Stimulated activated CD8-positive, alpha-beta memory T cell treated with anti-CD3 and anti-CD28 coated beads, Interleukin-4, amount 100 ng/mL, for 48 hours (primary cell): ENCODE measurements at places on chromosomes 4 and X.
A peak's percentile ranks its signal among the peaks of the same experiment; 100 is the strongest.

DNA sequence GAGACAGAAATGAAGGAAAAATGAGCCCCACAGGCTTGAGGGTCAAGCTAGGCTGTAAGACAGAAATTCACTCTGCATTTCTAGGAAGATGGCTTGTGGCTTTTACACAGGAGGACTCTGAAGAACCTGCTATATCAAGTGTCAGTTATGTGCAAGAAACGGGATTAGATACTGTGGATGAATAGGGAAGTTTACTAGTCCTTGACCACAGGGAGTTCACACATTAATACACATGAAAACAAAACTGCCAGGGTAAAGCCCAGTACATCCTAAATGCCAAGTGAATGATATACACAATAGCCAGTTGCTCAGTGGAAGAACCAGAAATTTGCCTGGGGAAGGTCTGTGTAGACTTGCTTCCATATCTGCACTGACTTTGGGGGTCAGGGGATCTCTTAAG, 53.5 kb downstream of the TMEM131L start:
- DNase-seq: no peak

DNA sequence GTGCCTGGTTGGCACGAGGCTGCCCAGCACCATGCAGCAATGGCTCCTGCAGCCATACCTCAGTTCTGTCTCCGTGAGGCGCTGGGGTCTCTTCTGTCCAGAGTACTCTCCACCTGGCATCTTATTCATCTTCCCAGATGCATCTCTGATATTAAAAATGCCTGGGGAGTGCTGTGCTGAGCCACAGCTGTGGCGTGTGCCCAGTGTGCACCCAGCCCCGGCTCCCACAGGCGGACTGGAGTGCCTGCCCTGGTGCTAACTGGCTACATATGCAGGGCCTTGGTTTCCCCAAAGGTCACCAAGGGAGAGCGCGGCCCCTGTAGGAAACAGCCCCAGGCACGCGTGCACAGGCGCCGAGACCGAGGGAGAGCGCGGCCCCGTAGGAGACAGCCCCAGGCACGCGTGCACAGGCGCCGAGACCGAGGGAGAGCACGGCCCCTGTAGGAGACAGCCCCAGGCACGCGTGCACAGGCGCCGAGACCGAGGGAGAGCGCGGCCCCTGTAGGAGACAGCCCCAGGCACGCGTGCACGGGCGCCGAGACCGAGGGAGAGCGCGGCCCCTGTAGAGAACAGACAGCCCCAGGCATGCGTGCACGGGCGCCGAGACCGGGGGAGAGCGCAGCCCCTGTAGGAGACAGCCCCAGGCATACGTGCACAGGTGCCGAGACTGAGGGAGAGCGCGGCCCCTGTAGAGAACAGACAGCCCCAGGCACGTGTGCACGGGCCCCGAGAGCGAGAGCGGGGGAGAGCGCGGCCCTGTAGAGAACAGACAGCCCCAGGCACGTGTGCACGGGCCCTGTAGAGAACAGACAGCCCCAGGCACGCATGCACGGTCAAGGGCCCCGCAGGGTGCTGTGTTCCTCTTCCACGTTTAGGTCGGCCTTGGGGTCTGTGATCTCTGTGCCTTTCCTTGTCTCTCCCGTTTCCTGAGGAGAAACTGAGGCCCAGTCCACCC, 14.5 kb downstream of the TMEM175 start:
- no peak for DNase-seq

DNA sequence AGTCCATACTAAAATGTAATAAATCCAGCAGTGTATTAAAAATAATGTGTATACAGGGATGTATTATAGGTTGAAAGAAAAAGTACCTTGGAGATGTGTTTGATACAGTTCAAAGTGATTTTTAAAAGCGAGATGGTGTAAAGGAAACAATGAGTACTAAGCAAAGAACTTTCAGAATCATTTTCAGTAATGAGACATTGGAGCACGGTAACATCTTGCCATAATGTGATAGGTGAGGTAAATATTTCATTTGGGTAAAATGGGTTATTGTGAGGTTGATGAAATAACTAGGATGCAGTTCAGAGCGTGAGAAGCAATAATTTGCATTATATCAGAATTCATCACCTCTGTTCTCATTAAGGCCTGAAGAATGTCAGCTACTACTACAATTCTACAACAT, 25.9 kb downstream of the EIF2S3 start:
- DNase-seq: no peak

DNA sequence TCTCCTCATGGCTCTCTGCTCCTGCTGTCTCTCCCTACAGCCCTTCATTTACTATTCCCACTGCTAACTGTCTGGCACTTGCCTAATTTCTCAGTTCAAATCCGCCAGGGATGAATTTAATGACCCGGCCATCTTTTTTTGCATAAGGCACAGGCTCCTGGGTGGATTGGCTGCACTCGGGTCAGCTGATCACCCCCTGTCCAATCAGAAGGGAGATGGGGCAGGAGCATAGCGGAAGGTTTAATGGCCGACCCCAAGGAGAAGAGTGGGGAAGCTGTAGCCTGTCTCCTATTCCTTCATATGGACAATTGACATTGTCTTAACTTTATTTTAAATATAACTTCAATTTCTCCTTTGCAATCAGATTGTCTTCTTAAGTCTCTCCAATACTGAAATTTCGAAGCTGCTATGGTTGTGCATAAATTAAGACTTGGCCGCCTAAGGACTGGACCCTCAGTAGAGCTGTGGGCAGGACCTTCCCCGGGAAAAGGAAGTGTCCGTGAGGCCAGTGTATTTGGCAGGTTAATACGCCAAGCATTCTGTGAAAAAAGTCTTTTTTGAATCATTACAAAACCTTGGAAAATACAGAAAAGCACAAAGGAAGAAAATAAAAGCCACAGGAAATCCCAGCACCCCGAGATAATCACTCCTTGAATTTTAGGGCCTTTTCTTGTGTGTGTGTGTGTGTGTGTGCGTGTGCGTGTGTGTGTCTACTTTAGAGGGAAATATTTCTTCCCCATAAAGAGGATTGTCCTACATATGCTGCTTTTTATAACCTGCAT, 55.5 kb downstream of the SMIM20 start:
- no peak for DNase-seq

DNA sequence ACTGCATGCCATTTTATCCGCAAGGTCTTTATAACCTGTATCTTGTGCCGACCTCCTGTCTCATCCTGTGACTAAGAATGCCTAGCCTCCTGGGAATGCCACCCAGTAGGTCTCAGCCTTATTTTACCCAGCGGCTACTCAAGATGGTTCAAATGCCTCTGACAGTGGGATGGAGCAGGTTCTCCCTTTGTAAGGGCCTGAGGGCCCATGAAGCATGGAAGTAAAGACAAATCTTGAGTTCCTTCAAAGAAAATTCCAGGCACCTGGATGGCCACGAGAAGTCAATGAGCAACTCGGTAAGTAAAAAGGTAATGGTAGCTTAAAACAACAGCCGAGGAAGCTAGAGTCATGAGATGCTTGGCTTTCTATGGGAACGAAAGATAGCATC, 19.6 kb upstream of the PRKX start:
- no peak for DNase-seq

- DNase-seq: no peak
Measured at GRCh38 chr4:94650690-94651089, 107.1 kb upstream of the BMPR1B start.

DNA sequence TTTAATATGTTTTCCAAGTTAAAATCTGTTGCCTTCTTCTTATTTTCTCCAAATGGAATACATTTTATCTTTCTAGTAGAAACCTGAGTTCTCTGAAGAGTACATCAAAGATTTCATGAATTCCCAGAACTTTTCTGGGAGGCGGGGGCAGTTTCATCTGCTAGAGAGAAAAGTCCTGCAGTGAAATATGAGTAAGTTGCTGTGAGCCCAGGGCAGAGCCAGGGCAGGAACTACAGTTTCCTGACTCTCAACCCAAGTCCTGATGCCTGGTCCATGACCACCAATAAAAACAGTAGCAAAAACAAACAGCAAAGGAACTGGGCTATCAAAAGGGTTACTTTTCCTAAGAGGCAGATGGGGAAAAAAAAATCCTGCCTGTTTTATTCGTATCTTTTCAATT, 239.4 kb upstream of the CTSO start:
- DNase-seq: no peak

DNA sequence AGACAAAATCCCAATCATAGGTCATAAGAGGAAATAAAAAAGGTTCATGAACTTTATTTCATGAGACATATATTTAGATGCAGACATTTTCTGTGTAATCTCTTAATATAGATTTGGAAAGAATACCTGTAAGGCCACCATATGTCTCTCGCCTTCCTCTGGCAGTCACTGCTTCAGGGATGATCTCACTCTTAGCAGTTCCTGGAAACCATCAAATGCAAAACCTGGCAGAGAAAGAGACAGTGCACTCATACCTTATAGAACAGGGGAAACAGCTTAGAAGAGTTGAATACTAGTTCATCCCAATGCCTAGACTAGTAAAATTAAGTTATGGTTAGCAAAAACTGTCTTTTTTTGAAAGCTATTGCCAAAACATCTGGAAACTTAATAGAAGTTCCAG, 243.3 kb downstream of the GASK1B start:
- no peak for DNase-seq

GRCh38 chrX:40012039-40012867, 85.5 kb downstream of the BCOR start:
- DNase-seq: no peak

DNA sequence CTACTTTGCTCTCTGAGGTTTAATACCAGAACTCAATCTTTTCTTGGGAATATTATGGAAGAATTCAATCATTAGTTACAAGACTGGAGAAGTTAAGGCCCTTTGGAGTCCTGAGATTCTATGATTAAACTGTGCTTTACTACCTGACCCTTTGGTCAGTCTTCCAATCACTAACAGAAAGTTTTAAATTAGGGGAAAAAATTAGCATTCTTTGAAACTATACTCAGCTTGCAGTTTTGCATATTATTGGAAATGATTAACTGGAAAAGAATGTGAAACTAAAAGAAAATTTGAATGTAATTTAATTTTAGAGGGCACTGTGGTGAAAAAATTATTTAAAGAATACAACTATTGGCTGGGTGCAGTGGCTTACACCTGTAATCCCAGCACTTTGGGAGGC, 18.7 kb upstream of the GPR34 start:
- no peak for DNase-seq

GRCh38 chrX:122055460-122055859, 1008.0 kb downstream of the GLUD2 start:
- DNase-seq: no peak

DNA sequence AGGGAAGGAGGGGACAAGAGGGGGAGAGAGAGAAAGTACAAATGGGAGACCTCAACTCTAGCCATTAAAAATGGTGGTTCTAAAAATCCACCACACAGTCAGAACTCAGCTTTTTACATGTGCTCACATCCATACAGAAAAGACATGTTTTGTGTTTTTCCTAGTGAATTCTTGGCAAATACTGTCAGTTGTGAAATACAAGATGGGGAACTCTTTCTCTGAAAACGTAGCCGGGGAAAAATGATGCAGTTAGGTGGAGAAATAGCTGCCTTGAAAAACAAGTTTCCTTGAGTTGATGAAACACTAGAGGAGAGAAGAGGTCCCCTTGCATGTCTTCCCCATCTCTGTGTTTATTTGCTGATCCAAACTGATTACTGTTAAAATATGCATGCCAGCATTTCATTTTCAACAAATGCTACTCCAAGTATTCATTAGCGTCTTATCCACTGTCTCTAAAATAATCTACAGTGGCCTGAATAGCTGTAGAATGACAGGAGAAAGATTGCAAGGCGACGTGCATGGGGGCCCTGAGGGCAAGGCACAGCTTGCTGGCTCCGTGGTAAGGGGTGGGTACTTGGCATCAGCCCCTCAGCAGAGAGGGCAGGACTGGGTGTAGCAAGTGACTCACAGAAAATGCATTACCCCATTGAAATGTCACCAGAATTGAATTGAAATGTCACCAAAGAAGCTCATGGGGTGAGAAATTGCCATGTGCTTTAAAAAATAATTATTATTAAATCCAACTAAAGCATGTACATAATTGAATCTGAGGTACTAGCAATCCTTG, 48.1 kb upstream of the TBL1X start:
- DNase-seq: no peak

- DNase-seq: no peak
Measured at GRCh38 chr4:125390727-125391126, 76.0 kb downstream of the FAT4 start.

DNA sequence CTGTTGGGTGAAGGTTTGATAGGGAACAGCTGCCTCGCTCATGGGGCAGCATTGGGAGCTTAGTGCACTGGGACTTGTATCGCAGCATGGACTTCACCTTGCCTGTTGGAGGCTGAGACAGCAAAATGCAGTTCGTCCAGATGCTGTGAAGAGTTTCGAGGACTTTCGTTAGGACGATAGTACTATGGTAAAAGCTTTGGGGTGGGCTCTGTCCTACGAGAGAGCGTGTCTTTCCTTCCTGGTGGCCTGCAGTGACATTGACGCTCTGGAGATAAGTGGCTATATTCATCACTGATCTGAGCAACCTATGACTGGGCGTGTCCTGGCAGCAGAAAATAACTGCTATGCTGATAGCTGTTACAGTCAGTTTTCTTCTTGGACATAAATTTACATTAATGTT, 44.8 kb downstream of the ARHGAP10 start:
- DNase-seq: no peak

- DNase-seq: no peak
Measured at GRCh38 chrX:120299928-120300327, 11.3 kb downstream of the TMEM255A start.

- DNase-seq: no peak
Measured at GRCh38 chr4:83089410-83090157, 24.9 kb downstream of the PLAC8 start.

- DNase-seq: no peak
Measured at GRCh38 chrX:72107841-72108595, 23.7 kb downstream of the RTL5 start.

GRCh38 chrX:154751203-154751668, 359 bp upstream of the GAB3 start:
- DNase-seq: no peak

GRCh38 chr4:176896211-176896610, 103.5 kb upstream of the VEGFC start:
- DNase-seq: no peak

DNA sequence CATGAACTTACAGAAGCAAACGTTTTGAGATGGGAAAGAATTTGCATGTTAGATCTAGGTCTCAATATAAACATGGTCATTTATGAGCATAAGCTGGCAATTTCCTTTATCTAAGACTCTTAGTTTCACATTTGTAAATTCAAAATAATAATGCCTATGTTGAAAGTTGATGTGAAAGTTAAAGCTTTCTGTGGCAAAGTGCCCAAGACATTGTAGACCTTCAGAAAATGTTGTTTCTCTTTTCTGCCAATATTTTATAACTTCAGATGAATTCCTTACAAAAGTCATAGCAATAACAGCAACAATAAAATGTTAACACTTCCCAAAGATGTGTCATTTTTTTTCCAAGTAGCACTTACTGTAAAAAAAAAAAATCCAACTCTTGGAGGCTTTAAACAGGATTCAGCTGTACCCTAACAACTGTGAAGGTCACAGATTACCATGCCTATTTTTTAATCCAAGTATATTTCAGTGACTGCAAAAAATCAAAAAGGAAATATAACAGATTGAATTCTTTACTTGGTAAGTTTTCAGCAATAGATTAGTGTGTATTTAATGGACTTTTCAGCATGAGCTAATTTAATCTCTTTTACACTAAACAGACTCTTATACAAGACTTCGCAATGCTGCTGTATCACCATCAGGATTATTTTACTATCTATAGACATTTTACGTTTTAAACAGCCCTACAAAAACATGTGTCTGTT, 206.5 kb upstream of the PDE5A start:
- DNase-seq: no peak

- peak; percentile 53 for DNase-seq
Measured at GRCh38 chrX:1592470-1593142, 1.2 kb downstream of the AKAP17A start.

- peak; percentile 27 for DNase-seq
Measured at GRCh38 chrX:48971249-48972219, at the start of gene KCND1. KCND1 (minus strand) TSS chrX:48971844; CDS start chrX:48970271, 1,573 bp downstream.

GRCh38 chr4:39063430-39063829, 1.4 kb downstream of the KLHL5 start:
- DNase-seq: no peak

- no peak for DNase-seq
Measured at GRCh38 chr4:144575181-144575580, 70.8 kb upstream of the HHIP start.
